ENCODE measurements at places on chromosomes 7 and 10.

- DNase-seq: no peak
Measured at GRCh38 chr10:124509880-124510632, 48.4 kb downstream of the LHPP start.

GRCh38 chr7:26013551-26014083 lies 138.4 kb upstream of the NFE2L3 start:
- DNase-seq: no peak

- DNase-seq: no peak
Measured at GRCh38 chr10:133342942-133343341, 4.2 kb upstream of the PRAP1 start.

DNA sequence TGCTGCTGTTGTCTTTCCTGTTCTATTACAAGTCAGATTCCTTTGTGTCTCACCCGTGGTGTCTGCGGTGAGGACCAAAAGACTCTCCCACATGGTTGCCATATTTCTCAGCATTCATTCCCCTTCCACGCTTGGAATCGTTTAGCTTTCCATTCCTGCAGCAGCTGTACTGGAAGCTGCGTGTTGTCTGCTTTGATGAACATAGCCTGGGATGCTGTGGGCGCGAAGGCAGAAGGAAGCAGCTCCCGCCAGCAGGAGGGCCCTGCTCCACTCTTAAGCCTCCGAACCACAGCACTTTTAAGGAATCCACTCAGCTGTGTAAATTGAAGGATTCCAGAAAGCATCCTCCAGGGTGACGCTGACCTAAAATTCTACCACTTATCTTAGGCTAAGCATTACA lies 303.6 kb upstream of the PITRM1 start:
- peak; percentile 75 for DNase-seq

GRCh38 chr7:1235501-1236131 lies 2.9 kb downstream of the UNCX start:
- no peak for DNase-seq

- DNase-seq: peak; percentile 28
Measured at GRCh38 chr10:108452533-108452932, 1288.0 kb upstream of the SORCS1 start.

GRCh38 chr7:99824091-99824490 lies 3.7 kb upstream of the CYP3A43 start:
- no peak for DNase-seq

GRCh38 chr10:102426803-102427287 lies 5.5 kb downstream of the CUEDC2 start:
- DNase-seq: peak; percentile 46

GRCh38 chr10:83806717-83807116 lies 332.6 kb upstream of the GHITM start:
- no peak for DNase-seq

GRCh38 chr7:73865738-73866445 lies 4.9 kb downstream of the TMEM270 start:
- peak; percentile 59 for DNase-seq

GRCh38 chr7:36387435-36388231 lies 2.0 kb upstream of the ANLN start:
- no peak for DNase-seq

- DNase-seq: peak; percentile 24
Measured at GRCh38 chr7:17640730-17641377, 299.4 kb downstream of the SNX13 start.

DNA sequence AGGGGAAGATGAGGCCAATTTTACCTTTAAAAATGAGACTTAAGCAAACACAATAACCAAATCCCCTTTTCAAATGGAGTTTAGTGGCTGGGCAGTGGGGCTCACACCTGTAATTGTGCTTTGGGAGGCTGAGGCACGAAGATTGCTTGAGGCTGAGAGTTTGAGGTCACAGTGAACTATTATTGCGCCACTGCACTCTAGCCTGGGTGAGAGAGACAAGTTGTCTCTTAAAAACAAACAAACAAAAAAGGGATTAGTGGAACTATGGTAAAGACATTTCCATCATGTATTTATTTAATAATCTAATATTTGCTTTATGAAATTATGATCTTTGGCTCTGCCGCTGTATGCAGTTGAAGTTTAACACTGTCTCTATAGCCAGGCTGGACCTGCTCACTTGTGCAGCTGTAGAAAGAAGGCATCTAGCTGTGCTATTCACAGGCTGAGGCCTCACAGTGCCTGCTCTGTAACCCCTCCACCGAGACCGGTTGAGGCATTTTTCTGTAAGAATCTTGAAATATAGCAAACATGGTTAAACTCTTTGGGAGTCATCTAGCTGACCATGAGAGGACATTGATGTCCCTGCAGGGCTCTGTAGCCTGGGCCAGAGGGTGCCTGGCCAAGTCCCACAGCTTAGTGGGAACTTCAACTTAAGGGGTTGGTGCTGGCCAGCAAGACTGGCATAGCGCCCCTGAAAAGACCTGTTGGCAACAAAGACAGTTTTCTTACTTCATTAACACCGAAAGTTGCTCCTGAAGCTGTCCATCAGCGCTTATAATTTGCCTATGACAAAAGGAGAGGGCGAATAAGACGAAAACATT lies 131.8 kb downstream of the BMPER start:
- no peak for DNase-seq

DNA sequence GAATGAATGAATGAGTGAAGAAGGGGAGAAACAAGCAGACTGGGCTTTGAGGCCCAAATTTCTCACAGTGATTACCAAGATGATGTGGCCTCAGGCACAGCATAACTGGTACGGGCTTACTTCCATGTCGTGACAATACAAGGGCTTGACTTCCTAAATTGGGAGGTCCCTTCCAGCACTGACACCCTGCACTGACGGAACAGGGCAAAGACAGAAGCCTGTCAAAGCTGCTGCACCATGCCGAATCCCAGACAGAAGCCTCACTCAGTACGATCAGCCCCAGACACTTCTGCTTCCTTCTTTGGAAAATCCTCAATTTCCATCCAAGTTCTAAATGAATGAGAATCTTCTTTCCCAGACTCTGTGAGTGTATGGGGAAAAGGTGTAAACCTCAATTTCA lies 51.9 kb downstream of the GNA12 start:
- DNase-seq: no peak

- DNase-seq: no peak
Measured at GRCh38 chr10:122281018-122281626, 10.0 kb downstream of the BTBD16 start.

GRCh38 chr7:128266529-128266882 lies 25.4 kb downstream of the LEP start:
- no peak for DNase-seq

DNA sequence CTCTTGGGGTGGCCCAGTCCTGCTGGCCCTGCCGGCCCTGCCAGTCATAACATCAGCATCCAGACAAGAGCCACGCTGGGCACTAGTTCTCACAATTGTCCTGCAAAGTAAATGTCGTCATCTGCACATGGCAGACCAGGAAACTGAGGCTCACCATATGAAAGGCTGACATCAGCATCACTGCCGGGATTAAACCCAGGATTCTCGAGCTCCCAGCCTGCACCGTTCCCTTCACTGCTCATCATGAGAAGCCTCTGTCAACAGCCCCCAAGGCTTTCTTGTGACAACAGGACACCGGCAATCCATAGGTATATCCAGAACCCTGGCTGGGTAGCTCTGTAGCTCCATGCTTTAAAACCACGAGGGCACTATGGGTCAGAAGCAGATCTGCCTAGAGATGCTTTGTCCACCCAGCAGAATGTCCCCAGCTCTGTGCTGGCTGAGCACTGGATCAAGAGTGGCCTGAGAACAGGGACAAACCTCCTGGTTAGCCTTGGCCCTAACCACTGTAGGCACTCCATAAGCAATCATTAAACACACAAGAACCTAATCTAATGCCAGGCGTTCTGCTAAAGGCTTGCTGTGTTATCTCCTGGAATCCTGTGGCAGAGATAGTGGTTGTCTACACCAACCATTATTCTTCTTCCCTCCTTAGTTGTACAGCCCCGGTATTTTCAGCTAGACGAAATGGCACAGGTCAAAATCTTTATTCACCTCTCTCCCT lies 41.2 kb upstream of the C10orf71 start:
- no peak for DNase-seq

DNA sequence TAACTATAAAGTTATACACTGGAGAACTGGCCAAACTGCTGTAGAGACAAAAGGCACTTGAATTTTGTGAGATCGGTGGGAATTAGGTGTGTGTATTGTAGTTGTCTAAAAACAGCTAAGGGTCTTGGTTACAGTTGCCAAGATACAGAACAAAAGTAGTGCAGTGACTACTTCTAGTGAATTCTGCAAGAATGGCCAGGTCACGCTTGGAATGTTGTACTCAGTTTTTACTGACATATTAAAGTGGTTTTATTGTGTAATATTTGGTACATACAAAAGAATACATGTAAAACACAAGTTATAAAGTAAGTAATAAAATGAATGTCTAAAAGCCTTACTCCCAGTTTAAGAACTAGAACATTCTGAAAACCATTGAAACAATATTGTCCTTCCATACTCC lies 42.4 kb downstream of the PRPF18 start:
- peak; percentile 11 for DNase-seq

DNA sequence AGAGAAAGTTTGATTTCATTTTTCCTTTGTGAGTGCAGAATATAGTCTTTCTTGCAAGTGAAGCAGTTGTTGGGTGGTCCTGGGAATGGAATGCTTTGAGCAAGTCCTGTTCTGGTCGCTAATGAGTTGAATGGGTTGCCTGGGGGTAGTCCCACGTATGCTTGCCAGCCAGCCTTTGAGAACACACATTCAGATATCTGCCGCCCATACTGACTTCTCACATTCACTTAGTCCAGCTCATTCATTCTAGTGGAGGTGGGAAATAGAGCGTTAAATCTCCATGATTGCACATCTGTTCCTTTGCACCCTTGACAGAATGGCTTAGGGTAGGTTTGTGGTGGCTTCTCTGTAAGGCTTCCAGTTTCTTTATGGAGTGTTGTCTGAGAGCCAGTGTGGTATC lies 256.6 kb downstream of the SORCS3 start:
- no peak for DNase-seq

- DNase-seq: no peak
Measured at GRCh38 chr7:110001254-110001938, 1089.5 kb upstream of the LRRN3 start.
